T1000 (cell line): ENCODE measurements at places on chromosomes 2 and 18.

GRCh38 chr18:66872277-66872676 lies 268.4 kb upstream of the CDH19 start:
- no peak for DNase-seq

DNA sequence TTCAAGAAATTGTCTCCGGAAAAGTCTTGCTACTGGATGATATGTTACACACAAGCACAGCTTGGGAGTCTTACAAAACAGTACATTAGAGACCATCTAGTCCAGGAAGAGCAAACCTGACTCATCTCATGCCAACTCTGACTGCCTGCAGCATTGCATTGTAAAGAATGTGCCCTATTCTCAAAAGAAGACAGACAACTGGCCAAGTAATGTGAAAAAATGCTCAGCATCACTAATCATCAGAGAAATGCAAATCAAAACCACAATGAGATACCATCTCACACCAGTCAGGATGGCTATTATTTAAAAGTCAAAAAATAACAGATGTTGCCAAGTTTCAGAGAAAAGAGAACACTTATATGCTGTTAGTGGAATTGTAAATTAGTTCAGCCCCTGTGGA lies 42.7 kb upstream of the GORASP2 start:
- DNase-seq, result peak; percentile 29

DNA sequence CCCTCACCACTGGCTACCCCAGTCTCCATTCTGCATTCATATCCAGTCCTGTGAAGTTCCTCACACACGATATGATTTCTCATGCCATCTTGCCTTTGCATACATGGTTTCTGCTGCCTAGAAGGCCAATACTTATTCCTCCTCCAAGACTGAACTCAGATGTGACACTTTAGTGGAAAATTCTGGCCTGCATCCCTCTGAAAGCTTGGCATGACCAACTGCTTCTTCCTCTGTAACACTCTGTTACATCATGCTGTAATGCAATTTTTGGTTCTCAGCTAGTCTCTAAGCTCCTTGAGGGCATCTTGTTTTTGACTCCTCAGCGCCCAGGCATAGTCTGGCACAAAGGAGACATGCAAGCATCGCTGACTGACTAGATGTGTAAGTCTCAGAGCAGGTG lies 12.6 kb downstream of the FAM161A start:
- DNase-seq, result no peak

DNA sequence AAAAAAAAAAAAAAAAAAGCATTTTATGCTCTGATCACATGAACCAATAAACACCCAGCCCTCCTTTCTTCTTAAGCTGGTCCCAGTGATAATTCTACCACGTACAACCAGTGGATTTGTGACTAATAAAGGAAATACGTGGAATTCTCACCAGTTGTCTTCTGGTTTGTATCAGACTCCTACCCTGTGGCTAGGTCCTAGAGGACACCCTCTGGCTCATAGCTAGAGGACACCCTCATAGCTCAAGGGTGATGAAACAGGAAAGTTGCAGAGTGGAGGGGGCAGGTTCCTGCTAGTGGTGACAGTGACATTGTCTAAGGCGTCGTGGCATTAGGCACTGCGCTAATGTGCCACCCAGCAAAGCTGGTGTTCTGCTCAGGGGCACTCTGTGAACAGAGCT lies 167.8 kb downstream of the BCL11A start:
- no peak for DNase-seq

DNA sequence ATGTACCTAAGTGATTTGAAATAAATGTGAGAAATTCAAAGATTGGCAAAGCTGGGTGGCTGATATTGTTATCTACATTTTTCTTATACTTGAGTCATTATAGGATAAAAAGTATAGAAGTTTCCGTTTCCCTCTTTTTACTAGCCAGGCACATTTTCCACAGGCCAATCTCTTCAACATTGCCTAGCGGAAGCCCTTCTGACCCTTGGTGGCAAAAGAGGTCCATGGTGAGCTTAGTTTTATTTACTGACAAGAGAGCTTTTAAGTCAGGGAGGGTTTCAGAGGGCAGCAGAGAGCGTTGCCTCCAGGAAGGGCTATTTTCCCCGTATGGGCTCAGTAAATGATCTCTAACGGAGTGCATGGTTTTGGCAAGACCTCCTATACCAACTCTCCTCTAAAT lies 15.1 kb upstream of the RHOB start:
- DNase-seq, result no peak
